ENCODE measurements at places on chromosomes 12 and 14. TPM values are rescaled to one million over a fixed set of nuclear protein-coding genes. Genes with fewer than 3 reads are reported as not detected.

- DNase-seq, result no peak
Measured at GRCh38 chr12:109228664-109229063, 80.4 kb downstream of the FOXN4 start.

- DNase-seq, result no peak
Measured at GRCh38 chr12:18375583-18375982, 114.3 kb downstream of the PIK3C2G start.

GRCh38 chr12:62562846-62563245, 96.2 kb downstream of the MON2 start:
- no peak for DNase-seq

- DNase-seq, result peak; percentile 65
Measured at GRCh38 chr14:67694791-67695393, 672 bp downstream of the RDH11 start.

GRCh38 chr12:113065126-113066007, 8.8 kb downstream of the DTX1 start:
- no peak for DNase-seq

DNA sequence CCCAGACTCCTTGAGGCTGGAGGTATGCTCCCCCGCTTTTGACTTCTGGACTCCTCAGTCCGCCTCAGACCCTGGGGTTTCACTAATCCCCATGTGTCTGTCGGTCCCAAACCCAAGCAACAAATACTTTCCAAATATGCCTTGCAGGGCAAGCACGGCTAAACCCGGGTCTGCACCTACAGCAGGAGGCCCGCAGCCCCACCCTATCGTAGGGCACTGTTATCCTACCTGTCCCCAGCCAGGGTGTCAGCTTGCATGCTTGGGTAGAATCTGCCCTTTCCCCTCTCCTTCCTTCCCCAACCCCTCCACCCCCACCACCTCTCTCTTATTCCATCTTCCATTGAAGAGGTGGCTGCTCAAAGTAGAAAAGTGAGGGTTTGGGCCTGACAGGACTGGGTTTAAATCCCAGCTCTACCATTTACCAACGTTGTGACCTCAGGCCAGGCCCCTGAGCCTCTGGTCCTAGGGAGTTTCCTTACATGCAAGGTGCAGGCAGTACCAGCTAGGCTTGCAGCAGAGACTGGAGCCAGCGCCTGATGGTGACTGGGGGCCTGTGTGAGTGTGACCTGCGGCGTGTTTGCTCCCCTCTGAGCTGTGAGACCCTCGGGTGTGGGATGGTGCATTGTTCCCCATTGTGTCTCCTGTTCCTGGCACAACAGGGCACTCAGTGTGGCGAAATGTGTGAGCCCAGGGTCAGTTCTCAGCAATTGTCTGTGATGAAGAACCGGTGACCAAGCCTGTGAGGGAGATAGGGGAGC, 11.2 kb upstream of the EML1 start:
- DNase-seq, result no peak

GRCh38 chr14:49593016-49593415, 5.7 kb upstream of the LRR1 start:
- no peak for DNase-seq

GRCh38 chr12:3350432-3350831, 140.6 kb upstream of the PRMT8 start:
- DNase-seq, result no peak

DNA sequence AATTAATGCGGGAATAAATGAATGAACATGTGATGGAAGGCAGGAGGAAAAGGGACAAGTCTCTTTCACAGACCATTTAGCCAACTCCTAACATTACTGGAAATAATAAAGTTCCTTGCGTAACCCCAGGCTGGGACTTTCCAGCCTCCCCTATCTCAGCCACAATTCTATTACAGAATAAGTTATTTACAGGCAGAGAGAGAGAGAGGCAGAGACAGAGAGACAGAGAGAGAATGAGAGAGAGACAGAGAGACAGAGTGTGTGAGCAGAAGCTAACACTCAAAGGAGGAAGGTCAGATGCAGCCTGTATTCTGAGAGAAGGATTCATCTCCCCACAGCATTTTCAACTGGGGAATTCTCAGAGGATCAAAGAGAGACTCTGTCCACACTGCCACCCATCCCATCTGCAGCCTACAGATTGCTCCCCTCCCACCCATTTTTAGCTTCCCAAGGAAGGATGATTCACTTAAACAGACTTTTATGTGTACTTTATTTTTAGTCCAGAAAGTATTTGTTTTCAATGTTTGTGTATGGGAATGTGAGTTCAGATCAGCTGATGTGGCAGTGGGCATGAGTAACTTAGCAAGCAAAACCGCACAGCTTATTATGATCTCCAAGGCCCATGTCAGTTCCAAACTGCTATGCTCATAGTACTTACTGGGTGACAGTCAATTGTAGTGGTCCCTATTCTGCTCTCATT, 165.7 kb downstream of the CAND1 start:
- DNase-seq, result no peak

DNA sequence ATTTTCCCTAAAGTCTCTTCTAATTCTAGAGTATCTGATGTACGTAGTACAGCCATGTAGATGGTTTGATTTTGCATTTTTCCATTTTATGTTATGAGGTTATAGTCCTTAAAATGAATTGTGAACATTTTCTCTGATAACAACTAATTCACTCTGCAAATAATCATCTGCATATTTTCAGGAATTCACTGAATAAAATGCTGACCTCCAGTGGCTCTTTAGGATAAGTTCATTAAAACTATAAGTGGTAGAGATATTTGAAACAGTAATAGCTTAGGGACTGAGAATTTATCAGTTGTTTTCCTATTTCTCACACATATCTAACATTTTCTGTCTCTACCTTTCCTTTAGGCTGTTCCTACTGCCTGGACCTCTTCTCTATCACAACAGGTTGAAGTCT, 4.4 kb downstream of the MSRB3 start:
- no peak for DNase-seq

- DNase-seq, result no peak
Measured at GRCh38 chr14:104162495-104162894, 24.1 kb downstream of the KIF26A start.

- DNase-seq, result no peak
Measured at GRCh38 chr12:50887191-50887590, 44.5 kb downstream of the TMPRSS12 start.

DNA sequence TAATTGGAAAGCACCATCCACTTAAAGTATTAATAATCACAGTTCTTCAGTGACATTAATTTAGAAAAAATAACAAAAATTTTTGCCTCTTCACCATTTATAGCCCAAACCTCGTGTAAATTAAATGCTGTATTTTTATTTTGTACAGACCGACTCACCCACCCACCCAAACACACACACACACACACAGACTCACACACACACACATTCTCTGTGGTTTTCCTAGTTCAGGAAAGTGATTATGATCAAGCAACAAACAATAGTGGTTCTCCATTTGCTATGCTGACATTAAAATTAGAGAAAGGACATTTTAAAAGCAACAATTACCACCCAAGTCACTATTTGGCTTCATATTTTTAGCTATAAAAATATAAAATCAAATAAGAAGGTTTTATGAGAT, 112.5 kb upstream of the FLRT2 start:
- DNase-seq, result no peak

DNA sequence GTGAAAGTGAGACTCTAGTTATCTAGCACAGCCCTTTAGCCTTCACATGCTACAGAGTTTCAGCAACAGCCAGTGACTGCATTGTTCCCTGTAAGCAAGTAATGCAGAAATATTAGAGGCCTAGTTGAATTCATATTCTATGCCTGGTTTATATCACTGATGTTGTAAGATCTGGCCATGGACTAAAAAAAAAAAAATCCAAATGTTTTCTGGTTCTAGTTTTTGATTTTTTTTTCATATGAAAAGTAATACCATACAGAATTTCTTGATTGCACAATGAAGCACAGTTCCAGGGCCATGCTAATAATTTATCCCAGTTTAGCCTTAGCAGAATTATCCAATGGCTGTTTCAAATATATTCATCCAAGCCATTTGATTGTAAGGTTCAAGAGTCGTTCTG, 341.5 kb upstream of the DDHD1 start:
- no peak for DNase-seq

GRCh38 chr12:80780746-80781145, 64.0 kb downstream of the MYF5 start:
- DNase-seq, result no peak

GRCh38 chr12:63808631-63809030, 28.9 kb downstream of the RXYLT1 start:
- no peak for DNase-seq

DNA sequence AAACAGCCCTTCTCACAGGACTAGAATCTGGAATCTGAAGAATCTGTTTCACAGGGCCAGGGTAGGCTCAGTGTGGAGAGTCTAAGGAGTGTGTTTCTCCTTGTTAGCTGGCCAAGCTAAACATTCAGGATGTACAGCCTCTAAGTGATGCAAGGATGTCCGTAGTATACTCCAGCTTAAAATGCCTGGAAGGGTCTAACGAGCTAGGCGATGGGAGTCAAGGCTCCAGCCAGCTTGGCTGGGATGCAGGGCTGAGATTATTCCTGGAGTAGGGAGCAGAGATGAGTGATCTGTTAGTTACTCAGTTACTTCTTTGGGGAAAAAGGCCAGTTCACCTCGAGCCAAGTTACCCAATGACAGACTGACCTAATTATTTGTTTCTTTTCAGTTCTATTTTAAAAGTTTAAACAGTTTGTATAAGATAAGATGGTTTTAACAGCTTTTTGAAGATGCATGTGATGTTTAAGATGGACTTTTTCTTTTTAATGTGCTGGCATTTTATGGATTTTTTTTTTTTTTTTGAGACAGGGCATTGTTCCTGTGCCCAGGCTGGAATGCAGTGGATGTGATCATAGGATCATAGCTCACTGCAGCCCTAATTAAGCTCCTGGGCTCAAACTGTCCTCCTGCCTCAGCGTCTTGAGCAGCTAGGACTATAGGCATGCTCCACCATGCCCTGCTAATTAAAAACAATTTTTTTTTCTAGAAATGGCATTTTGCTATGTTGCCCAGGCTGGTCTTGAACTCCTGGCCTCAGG, 41.1 kb downstream of the SYNE2 start:
- DNase-seq, result no peak

- peak; percentile 49 for DNase-seq
Measured at GRCh38 chr12:120115692-120116440, 687 bp downstream of the RAB35 start.

DNA sequence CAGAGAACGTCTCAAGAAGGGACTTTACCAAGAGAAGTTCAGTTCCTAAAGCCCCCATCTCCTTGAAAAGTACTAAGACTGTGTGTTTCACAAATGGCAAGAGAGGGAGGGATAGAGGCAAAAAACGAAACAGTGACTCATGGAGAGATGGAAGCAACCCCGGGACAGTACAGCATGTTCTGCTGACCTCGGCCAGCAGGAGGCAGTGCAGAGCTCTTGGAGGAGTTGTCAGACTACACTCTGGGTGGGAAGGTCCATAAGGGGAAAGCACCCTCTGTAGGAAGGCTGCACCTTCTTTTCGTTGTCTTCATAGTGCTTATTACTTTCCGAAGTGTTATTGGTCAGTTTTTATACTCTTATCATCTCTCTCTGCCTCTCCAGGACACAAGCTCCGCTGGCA, 525.2 kb upstream of the CCDC196 start:
- DNase-seq, result peak; percentile 82

DNA sequence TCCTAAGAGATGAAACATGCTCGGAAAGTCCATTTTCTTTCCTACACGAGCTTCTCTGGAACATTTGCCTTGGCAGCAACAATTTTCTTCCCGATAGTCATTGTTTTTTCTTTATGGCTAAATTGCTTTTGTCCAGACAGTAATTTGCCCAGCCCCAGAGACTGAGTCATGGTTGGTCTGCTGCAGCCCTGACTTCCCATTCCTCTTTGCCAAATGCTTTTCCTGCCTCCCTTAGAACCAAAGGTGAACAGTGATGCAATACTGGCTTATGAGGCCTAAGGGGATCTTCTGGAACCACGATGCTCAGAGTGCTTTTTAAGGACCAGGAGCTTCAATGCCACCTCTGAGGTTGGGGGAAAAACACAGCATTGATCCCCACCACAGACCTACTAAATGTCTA, 1599.6 kb upstream of the TMEM132C start:
- DNase-seq, result no peak

GRCh38 chr12:76863837-76864236, 15.0 kb downstream of the CSRP2 start:
- no peak for DNase-seq

- no peak for DNase-seq
Measured at GRCh38 chr14:76863724-76864407, 37.7 kb downstream of the LRRC74A start.

DNA sequence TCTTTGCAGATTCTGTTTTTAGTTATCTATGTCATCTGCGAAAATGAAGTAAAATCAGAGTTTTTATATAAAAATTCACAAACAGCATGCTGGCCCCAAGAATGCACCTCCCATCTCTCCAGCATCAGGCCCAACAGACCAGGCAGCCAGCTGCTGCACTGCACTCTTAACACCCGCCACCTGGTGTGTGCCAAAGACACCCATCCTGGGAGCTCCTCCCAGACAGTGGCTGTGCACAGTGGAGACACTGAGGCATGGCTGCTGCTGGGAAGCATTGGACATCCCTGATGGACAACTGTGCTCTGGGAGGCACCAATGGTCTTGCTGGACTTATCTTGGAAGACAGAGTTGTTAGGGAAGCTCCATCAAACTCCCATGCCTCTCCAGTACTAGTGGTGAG, 817.2 kb downstream of the TMEM121 start:
- no peak for DNase-seq

- no peak for DNase-seq
Measured at GRCh38 chr14:87772854-87773253, 220.1 kb downstream of the GALC start.

DNA sequence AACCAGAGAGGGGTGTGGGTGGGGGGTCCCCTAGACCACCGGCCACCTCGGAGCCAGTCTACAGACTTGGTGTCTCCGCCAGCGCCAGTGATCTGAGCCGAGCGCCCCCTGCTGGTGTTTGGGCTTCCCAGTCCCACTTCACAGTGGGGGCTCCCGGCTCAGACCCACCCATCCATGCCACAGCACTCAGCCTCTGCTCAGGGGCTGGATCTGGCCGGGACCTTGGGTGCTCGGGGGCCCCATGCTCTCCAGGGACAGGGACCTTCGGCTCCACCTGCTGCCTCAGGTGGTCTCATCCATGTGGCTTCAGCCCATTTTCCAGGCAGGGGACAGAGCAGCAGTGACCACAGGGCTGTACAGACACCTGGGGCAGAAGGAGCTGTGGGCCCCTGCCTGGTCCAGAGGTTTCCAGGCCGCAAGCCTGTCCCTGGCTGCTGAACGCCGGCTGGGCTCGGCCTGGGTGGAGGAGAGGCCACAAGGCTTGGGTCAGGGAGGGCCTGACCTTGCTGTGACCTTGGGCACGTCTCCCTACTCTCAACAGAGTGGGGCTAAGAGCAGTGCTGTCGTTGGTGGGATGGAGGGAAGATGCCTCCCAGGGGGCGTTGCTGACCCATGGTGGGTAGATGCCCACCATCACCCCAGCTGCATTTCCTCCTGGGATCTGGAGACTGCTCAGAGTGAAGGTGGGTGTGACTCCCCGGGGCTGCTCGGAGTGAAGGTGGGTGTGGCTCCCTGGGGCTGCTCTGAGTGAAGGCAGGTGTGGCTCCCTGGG, 86.3 kb downstream of the KIF26A start:
- peak; percentile 47 for DNase-seq

The RD3L gene
- not detected for total RNA-seq

The SERPINA3 gene
- total RNA-seq, result not detected

The FGD6 gene
- 42.1 TPM for total RNA-seq

The CIDEB gene
- 1.8 TPM for total RNA-seq

The DBX2 gene
- not detected for total RNA-seq

The TBX5 gene
- not detected for total RNA-seq

The ACOT4 gene
- not detected for total RNA-seq

The SRRM4 gene
- 183 TPM for total RNA-seq

The TSPAN11 gene
- total RNA-seq, result 31.0 TPM

The ZFHX2 gene
- 39.1 TPM for total RNA-seq

The ALG10B gene
- total RNA-seq, result 6.3 TPM

The PPP4R4 gene
- total RNA-seq, result 1.6 TPM

The LYZ gene
- 0.37 TPM for total RNA-seq
